ENCODE measurements at places on chromosomes 12 and 14. TPM values are rescaled to one million over a fixed set of nuclear protein-coding genes. Genes with fewer than 3 reads are reported as not detected.

The DACT1 gene
- total RNA-seq = not detected

GRCh38 chr12:113524495-113524894, 52.8 kb upstream of the LHX5 start:
- no peak for DNase-seq

DNA sequence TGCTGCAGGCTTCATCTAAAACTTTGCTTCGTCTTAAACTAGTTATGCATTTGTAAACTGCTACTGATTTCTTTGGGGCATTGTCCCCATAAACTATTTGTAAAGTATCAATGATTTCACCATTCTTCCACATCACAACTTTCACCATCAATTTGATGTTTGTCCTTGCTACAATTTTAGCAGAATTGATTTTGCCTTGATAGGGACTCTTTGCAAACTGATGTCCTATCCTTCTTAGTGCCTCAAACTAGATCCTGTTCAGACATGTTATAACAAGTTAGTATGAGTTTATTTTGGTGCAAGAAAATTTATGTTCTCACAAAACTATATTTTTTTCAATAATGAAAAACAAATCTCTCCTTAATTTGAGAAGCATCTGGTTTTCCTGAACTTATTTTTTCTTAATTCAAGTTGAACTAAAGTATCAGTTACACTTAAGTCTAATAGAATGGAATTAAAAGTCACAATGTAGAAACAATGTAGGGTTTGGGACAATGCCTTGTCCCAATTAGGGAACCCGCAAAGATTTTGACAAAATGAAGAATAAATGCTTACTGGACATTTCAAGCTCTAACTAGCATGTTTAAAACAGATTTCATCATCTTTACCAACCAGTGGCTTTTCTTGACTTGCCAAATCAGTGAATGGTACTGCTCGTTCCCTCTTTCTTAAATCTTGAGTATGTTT, 10.1 kb upstream of the ARID4A start:
- DNase-seq = no peak

- peak; percentile 19 for DNase-seq
These were observed 1.6 kb downstream of the FMNL3 start for GRCh38 chr12:49705479-49706134.

The SLC39A9 gene
- total RNA-seq = 73.2 TPM

- no peak for DNase-seq
These were observed 129.3 kb upstream of the RAP1B start for GRCh38 chr12:68481181-68481941.

All from G401 (cell line).